ENCODE measurements at places on chromosomes 11 and 22.
A peak's percentile ranks its signal among the peaks of the same experiment; 100 is the strongest.

GRCh38 chr11:10866893-10867331 is 9.1 kb upstream of the ZBED5 start:
- DNase-seq: no peak

DNA sequence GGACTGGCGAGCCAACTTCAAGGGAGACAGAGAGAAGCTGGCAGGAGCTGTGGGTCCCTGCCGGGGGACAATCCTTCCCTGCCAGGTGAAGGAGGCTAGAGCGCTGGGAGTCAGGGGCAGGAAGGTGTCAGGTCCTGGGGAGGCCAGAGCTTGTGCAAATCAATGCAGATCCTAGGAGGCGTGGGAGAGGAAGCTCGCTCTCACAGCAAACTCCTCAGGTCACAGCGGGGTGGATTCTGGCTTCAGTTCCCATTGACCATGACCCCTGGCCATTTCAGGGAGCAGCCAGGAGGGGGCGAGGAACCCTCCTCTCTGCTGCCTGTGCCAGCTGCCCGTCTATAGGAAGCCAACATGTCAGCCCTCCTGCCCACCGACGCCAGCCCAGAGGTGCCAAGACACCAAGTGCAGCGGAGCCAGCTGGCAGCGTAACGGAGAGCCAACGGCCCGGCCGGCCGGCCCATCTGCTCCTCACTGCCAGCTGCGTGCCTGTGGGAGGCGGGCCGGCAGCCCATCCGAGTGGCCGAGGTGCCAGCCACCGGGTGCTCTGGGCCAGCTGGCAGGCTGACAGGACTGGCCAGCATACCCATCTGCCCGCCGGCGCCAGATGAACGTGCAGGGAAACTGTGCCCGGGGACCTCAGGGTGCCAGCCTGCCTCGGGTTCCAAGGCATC is 374.8 kb downstream of the MIAT start:
- peak; percentile 55 for DNase-seq

DNA sequence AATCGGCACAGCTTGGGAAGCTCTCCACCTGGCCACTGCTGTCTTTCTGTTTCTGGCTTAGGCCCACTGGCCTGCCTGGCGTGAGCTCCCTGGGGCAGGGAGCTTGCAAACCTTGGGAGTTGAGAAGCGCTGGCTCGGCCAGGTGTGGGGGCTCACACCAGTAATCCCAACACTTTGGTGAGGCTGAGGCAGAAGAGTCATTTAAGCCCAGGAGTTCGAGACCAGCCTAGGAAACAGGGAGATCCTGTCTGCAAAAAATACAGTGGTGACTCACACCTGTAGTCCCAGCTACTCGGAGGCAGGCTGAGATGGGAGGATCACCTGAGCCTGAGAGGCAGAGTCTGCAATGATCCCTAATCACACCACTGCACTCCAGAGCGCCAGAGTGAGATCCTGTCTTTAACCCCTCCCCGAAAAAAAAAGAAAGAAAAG is 4.0 kb downstream of the AP5B1 start:
- no peak for DNase-seq

GRCh38 chr11:132186699-132187098 is 816.3 kb downstream of the NTM start:
- no peak for DNase-seq

GRCh38 chr11:9653871-9654270 is 10.0 kb upstream of the SWAP70 start:
- no peak for DNase-seq

GRCh38 chr11:57377107-57377506 is 3.8 kb downstream of the PRG3 start:
- no peak for DNase-seq

- no peak for DNase-seq
Measured at GRCh38 chr22:33542722-33543121, 377.6 kb downstream of the LARGE1 start.

DNA sequence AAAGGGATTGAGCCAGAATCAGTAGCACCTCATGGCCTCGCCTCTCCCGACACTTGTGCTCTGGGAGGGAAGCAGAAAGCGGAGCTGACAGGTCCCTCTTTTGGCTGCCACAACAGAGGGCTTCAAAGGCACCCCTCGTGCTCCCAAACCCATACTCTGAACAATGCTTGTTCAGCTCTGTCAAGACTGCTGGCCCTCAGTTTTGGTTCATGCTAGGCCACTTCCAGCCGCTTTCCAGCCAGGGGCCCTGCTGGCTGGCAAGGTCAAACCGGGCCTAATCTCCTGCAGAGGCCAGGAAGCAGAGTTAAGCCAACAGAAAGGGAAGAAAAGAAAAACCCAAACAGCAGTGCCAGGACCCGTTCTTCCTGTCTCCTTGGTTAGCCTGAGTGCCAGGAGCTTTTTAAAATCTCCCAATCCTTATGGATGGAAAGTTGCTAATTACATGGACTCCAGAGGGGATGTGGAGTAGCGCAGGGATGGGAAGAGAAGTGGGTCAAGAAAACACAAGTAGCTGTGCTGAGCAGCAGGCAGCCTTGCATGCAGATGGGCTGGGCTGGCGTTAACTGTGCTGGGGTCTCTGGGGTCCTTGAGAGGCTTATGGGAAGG is 150.6 kb downstream of the GRIK4 start:
- DNase-seq: no peak

- peak; percentile 12 for DNase-seq
Measured at GRCh38 chr22:17243524-17243923, 24.3 kb upstream of the ADA2 start.

- no peak for DNase-seq
Measured at GRCh38 chr22:41177040-41177621, 28.0 kb upstream of the L3MBTL2 start.

DNA sequence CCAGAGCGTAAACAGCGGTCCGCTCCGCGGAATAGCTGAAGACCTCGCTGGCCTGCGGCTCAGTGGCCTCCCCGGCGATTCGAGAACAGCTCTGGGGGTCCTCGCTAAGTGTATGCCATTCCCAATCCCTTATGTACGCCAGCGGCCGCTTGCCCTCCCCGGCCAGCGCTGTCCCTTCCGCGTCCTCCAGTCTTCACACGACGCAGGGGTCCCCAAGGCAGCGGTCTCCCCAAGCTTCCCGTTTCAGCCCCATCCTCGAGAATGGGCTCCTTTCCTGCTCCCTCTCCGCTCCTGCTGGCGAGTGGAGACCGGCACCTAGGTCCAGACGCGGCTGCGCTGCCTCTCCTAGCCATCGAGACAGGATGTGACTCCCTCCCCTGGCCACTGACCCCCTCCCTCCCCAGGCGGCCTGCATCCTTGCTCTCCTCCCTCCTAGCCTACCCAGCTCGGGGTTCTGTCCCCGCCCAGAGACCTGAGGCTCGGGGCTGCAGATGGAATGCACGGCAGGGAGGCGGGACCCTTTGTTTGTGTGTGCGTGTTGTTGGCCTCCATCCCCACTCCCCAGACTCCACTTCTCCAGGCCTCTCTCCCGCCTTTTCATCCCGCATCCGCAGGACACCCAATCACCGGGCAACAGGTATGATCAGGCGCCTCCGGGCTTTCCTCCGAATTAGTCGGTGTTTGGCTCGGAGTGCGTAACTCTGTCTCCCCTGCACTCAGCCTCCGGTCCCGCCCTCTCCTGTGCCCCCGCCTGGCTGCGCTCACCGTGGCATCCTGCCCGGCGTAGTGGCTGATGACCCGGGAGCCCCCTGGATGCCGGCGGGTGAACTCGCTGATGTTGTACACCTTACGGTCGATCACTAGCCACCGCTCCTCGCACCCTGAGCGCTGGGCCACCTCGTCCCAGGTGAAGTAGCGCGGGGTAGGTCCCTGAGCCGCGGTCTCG is 740 bp downstream of the FADS1 start:
- DNase-seq: peak; percentile 96

GRCh38 chr11:124746621-124747243 is 5.3 kb downstream of the VSIG2 start:
- peak; percentile 95 for DNase-seq

GRCh38 chr11:70952191-70952590 is 300.2 kb downstream of the SHANK2 start:
- no peak for DNase-seq

GRCh38 chr11:125295931-125296330 is 131.4 kb downstream of the PKNOX2 start:
- DNase-seq: no peak

- DNase-seq: peak; percentile 59
Measured at GRCh38 chr22:17213976-17214375, 5.3 kb downstream of the ADA2 start.

GRCh38 chr22:40966726-40967085 is 15.5 kb downstream of the RBX1 start:
- DNase-seq: no peak

DNA sequence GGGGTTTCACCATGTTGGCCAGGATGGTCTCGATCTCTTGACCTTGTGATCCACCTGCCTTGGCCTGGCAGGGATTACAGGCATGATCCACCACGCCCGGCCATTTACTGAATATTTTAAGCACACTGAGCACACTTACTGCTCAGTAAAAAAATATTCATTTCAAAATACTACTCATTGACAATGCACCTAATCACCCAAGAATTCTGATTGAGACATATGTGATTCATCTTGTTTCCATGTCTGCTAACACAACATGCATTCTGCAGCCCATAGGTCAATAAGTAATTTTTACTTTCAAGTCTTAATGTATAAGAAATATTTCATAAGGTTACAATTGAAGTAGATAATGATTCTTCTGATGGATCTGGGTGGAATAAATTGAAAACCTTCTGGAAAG is 4.2 kb upstream of the OR52J3 start:
- DNase-seq: no peak

All from DMS53 (cell line).